ENCODE measurements at places on chromosomes 4 and X.

- no peak for DNase-seq
These were observed 427.9 kb upstream of the SLIT2 start for GRCh38 chr4:19823781-19824180.

- no peak for DNase-seq
These were observed 48.7 kb downstream of the NOP14 start for GRCh38 chr4:2914256-2915126.

- DNase-seq, result no peak
These were observed 40.6 kb downstream of the FAM149A start for GRCh38 chr4:186144946-186145569.

GRCh38 chrX:12307961-12308360, 169.7 kb downstream of the FRMPD4 start:
- no peak for DNase-seq

GRCh38 chrX:85765651-85766050, 281.7 kb downstream of the CHM start:
- no peak for DNase-seq

DNA sequence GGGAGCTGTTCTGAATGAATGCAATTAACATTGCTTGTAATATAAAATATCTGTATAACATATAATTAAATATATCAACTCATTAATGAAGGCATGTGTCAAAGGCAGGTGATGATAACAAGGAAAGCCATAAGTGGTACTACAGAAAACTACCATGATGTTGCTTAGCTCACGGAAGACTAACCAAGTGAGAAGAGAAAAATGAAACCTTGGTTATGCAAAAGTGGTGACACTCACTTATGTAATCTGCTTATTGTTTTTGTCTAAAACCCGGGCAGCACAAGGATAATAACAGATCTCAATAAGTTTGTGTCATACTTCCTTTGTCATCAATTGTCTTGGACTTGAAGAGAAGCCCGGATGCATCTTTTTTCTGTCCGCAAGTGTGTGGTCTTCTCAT, 156.4 kb downstream of the HS6ST2 start:
- no peak for DNase-seq

Measured in NCI-H1048 (cell line).